Testis (tissue), 5 donors: ENCODE measurements at places on chromosomes 16 and 17.

GRCh38 chr17:73575470-73576221 is 68.6 kb downstream of the SDK2 start:
- DNase-seq: peak; percentile 32

DNA sequence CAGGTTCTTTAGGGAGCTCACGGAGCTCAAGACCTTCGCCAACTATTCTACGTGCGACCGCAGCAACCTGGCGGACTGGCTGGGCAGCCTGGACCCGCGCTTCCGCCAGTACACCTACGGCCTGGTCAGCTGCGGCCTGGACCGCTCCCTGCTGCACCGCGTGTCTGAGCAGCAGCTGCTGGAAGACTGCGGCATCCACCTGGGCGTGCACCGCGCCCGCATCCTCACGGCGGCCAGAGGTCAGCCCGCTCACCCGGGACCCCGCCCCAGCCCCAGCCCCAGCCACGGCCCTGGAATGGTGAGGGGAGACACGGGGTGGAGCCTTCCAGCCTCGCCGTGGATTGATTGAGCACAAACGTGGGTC is 13.5 kb downstream of the SARM1 start:
- no peak for DNase-seq

DNA sequence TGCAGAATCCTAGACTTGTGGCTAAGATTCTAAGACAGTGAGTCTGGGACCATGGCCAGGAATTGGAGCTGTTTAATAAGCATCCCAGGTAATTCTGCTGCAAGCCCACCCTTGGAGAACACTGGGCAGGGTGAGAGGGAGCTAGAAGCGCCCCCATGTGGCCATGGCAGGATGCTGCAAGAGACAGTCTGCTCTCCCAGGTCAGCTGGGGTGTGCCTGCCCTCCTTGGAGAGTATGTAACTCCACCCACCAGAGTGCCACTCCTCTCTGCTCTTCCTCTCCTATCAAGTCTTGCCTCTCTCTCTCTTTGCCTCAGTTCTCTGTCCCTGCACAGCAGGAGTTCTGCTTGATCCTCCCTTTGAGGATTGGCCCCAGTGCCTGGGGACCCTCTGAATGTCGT is 14.9 kb downstream of the RCVRN start:
- DNase-seq: peak; percentile 65

GRCh38 chr16:88650749-88651275 is at the start of gene CYBA:
Gene CYBA (minus strand): TSS chr16:88651053. CDS start chr16:88651013, 40 bp downstream.
- peak; percentile 36 for DNase-seq

DNA sequence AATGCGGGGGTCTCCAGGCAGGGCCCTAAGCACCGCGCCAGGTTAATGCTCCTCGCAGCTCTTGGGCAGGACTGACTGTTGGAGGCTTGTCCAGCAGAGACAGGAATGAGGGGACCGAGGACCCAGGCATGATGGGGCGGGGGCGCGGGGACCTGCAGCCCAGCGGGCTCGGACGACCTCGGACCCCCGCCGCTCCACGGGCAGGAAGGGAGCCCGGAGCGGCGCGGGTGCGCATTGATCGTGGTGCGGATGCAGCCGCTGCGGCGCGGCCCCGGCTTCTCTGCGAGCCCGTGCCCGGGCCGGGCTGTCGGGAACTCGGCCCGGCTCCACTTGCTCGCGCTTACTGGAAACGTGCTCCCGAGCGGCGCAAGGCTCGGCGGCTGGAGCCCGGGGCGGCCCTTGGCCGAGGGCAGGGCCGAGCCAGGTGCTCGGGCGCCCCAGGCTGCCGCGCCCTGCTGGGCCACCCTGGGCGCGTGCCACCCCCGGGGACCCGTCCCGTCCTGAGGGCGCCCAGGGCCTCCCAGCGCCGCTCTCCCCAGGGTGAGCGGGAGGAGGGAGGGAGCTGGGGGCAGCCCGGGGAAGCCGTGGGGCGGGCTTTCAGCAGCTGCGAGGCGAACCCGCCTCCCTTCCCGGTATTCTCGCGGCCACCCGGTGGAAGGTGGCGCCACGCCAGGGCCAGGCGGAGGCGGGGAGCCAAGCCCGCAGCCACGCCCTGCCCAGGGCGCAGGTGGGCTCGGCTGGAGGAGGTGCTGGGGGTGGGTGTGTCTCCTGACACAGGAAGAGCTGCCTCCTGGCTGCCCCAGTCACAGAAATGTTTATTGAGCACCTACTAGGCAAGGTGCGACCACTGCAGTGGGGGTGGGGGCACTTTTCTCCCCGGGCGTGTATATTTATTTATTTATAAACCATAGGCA is 45.9 kb downstream of the SOCS3 start:
- peak; percentile 51 for DNase-seq

- peak; percentile 36 for DNase-seq
Measured at GRCh38 chr16:88633684-88634140, 4.7 kb upstream of the IL17C start.

DNA sequence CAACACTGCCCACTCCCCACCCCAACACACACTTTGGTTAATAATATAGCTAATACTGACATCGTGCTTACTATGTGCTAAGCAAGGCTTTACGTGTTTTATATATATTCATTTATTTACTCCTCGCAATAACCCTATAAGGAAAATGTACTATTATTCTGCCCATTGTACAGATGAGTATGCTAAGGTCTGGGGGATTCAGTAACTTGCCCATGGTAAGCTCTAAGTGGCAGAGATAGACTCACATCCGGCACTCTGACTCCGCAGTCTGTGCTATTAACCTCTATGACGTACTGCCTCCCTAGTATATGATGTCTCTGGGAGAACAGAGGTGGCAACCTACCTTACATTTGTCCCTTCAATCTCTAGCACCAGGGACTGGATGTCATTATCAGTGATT is 12.7 kb downstream of the CFAP20 start:
- no peak for DNase-seq

DNA sequence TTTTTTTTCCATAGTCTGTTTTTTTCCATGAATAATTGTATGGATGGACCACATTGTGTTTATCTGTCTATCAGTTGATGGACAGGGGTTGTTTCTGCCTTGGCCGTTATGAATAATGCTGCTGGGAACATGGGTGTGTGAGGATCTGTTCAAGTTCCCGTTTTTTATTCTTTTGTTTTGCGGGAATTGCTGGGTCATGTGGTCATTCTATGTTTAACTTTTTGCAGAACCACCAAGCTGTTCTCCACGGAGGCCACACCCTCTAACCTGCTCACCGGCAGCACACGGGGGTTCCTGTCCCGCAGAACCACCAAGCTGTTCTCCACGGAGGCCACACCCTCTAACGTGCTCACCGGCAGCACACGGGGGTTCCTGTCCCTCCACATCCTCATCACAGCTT is 5.9 kb upstream of the MSLN start:
- DNase-seq: no peak

DNA sequence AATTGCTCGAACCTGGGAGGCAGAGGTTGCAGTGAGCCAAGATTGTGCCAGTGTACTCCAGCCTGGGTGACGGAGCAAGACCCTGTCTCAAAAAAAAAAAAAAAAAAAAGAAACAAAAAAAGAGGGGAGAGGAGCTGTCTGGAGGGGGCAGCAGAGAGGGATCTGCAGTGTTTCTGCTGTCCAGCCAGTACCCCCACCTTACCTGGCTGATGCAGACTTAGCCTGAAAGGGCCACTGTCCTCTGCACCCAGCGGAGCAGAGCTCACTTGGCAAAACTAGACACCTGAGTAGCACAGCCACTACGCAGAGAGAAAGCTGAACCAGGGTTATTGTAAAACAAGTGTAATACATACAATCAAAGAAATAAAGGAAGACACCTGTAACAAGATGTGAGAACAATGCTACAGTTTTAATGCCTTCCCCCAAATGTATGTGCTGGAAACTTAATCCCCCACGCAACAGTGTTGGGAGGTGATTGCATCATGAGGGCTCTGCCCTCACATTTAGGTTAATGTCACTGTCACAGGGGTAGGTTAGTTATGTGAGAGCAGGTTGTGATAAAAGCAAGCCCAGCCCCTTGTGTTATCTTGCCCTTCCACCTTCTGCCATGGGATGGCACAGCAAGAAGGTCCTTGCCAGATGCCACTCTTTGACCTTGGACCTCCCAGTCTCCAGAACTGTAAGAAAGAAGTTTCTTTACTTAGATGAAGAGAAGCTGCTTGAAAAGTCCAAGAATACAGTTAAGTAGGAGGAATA is 211.2 kb downstream of the RPTOR start:
- DNase-seq: no peak

GRCh38 chr17:40463122-40463550 is 19.9 kb downstream of the IGFBP4 start:
- DNase-seq: no peak

DNA sequence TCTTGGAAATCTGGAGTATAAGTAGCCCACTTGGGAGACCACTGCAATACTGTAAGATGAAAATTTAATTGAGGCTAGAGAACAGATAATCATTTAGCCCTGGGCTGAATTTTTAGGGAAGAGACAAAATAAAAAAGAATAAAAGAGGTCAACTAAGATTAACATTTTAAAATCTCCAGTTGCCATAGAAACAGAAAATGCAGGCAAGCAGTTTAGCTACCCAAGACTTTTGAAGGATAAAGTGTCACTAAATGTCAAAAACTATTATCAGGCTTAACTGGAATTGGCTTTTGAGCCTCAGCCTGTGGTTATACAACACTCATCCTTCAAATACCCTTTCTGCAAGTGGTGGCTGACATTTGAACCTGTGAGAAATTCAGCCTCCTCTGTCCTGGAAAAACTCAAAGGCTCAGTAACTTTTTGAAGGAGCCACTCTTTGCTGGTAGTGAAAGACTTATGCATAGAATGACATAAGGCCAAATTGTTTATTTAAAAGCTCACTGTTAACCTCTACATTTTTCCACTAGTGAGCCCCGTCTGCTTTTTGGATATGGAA is 220.7 kb upstream of the KCNJ16 start:
- no peak for DNase-seq

- no peak for DNase-seq
Measured at GRCh38 chr16:47644661-47645060, 183.5 kb downstream of the PHKB start.
